ENCODE measurements at places on chromosomes 7 and 10.

- peak; percentile 82 for DNase-seq
These were observed 5.6 kb downstream of the DAGLB start for GRCh38 chr7:6442114-6442513.

- no peak for DNase-seq
These were observed 40.2 kb downstream of the NCAPG2 start for GRCh38 chr7:158664406-158664805.

DNA sequence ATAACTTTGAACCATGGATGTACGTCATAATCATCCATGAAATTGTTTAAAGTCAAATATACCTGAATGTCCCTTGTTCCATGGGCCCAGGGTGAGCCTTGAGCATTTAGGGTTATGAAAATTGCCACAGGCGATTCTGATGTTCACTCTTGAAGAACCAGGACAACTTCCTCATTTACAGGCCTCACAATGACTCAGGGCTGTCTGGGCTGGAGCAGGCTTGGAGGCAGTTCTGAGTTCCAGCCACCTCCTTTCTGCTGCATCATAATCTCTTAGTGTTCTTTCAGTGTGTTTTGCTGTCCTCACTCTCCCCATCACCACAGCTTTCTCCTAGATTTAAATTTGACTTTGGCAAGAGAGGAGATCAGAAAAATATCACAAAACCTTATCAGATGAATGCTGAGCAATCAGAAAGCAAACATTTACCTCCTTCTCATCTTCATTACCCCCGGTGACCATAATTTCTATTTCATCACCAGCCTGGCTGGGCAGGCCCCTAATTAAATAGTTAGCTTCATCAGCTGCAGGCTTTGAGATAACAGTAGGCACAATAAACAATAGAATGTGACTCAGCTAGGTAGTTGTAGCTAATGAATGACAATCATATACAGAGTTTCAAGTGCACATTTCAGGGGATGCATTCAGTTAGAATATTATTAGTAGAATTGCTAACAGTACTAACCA is 571.0 kb downstream of the SH2D4B start:
- no peak for DNase-seq

GRCh38 chr10:1661416-1661815 is 75.9 kb downstream of the ADARB2 start:
- DNase-seq, result no peak

DNA sequence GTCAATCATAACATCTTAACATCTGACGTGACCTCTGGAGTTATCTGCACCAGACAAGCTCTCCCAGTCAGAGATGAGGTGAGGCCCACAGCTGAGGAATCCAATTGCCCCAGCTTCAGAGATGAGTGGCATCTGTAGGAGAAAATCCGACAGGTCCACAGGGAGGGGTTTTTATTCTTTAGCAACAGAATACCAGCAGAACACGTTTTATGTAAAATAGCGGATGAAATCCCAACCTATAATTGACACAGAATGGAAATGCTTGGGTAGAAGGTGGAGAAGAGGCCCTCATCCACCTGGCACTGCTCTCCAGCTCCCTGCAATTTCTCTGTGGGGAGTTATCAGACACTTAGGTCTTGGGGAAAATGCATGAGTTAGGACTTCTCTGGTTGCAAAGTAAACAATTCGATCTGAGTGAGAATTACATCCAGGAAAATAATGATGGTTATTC is 144.2 kb upstream of the NRP1 start:
- DNase-seq, result no peak

GRCh38 chr7:69739190-69739589 is 140.9 kb downstream of the AUTS2 start:
- no peak for DNase-seq

DNA sequence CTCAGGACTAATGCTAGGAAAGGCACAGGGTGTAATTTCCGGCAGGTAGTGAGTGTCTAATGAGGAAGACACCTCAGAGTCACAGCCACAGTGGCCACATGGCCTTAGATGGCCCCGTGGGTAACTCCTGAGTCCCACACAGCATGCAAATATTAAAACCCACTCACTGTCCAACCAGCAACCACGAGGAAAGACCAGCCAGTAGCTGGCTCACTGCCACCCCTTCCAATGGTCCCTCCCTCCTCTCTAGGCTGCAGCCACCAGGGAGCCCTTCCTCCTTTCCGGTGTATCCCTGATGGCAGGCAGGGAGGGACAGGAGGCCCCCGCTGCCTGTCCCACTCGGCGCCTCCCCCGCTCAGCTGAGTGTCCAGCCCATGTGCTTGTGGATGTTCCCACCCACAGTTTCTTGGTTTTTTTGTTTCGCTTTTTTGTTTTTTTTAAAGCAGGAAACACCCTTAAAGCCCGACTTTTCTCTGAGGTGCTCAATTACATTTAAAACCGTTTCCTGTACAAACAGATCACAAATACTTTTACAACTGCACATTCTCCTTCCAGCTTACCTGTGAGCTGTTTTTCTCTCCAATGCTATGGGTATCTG is 9.2 kb downstream of the BNIP3 start:
- peak; percentile 46 for DNase-seq

- no peak for DNase-seq
These were observed 263.3 kb upstream of the KLF6 start for GRCh38 chr10:4048236-4048864.

- DNase-seq, result no peak
These were observed 18.9 kb downstream of the APBB1IP start for GRCh38 chr10:26457088-26457487.

DNA sequence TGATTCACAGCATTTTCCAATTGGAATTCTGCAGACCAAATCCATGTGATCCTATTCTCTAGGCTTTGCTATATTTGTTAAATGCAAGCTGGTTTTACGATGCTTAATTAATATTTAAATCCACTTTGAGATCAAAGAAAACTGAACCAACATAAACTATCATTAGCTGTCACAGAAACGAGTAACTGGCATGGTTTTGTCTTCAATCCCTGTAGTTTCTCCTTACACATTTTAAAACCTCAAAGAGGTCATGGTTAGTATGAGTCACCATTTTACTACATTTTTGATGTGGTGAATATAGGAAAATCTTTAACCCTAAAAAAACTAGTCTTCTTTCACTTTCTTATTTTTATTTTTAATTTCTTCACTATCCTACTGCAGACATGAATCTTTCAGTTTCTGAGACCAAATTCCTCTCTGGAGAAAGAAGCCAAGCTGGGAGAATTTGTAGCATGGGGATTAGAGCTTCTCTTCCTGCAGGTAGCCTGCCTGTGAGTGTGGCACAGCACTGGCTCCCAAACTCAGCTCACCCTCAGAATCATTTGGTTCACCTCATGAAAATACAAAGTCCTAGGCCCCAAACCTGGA is 8.7 kb upstream of the LIPM start:
- DNase-seq, result peak; percentile 81
